Breast epithelium (tissue), 4 donors: ENCODE measurements at places on chromosomes 6 and 20. TPM values are rescaled to one million over a fixed set of nuclear protein-coding genes. Genes with fewer than 3 reads are reported as not detected.

The CCDC28A gene
- 23.3 TPM for total RNA-seq

The ZNF343 gene
- total RNA-seq = 18.4 TPM

The C6orf132 gene
- 20.2 TPM for total RNA-seq

- no peak for DNase-seq
Observed at GRCh38 chr6:140987364-140988155, 1145.2 kb upstream of the GJE1 start.

- DNase-seq = no peak
Observed at GRCh38 chr6:84568971-84569370, 195.4 kb downstream of the TBX18 start.
